ENCODE measurements at places on chromosomes 12 and 14.
A peak's percentile ranks its signal among the peaks of the same experiment; 100 is the strongest.

DNA sequence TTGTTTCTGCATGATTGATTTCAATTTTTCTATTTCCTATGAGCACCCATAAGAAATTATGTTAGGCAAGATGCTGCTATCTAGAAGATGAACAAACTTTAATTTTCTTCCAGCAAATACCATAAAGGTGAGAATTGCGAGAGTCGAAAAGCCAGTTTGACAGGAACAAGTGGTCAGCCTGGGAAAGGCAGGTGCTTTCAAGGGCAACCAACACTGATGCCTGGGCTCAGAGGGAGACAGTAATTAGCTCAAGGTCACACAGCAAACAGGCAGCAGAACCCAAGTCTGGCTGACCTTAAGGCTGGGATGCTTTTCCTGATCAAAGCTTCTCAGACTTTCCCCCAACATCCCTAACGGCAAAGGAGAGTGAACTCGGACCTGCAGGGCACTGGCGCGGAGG, 6.8 kb upstream of the OTUB2 start:
- DNase-seq = no peak

GRCh38 chr12:13777374-13777773, 204.0 kb downstream of the GRIN2B start:
- DNase-seq = no peak

- no peak for DNase-seq
Observed at GRCh38 chr14:90642244-90642717, 173.9 kb downstream of the TTC7B start.

DNA sequence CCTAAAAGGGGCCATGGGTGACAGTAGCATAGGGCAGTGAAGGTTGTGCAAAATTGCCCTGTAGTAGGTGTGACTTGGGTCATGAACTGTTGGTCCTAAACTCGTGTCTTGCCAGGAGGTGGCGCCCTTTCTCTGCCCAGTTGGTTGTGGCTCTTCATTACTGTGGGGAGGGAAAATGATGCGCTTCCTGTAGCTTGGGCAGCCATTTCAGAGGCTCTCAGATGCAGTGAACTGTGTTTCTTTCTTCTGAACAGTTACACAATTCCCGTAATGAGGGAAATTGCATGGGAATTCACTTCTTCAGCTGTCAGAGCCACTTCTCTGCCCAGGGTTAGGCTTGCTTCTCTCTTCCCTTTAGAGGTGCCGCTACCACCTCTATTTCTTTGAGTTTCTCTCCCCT, 148.1 kb upstream of the NRXN3 start:
- DNase-seq = no peak

DNA sequence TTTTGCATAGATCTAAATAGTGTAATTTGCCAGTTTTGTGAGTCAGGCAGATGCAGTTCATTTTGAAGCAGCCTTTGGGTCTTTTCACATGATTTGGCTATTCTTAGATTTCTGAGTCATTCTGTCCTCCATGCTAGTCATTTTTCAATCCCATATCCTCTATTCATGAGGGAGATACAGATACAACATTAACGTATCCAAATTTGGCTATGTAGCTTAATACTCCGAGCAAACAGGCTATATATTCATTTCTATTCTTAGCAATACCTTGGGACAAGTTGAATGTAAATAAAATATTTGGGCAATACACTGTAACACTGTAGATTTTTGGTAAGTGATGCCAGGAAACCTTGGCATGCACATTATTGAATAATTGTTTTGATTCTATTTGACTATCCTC, 270.7 kb upstream of the PDE3A start:
- no peak for DNase-seq

GRCh38 chr14:66716227-66716626, 208.3 kb downstream of the GPHN start:
- no peak for DNase-seq

DNA sequence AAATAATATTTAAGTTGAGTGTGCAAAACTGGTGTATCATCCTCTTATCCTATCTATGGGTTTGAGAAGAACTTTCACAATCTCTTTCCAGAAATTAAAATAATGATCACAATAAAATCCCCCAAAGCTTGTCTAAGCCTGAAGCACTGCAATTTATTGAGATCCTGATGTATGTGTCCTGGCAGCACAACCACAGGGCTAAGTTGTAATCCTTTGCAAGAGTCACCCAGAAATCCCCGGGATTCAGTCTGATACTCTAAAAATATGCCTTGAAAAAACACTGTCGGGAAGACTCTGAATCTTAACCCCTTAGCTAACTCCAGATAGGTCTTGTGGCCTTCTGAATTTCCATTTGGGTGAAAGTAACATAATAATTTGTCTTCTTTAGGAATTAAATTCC, 40.3 kb upstream of the STXBP6 start:
- DNase-seq = no peak

GRCh38 chr12:13586361-13586760, 389.8 kb downstream of the EMP1 start:
- DNase-seq = no peak

GRCh38 chr14:33587791-33588190, 363.1 kb downstream of the EGLN3 start:
- DNase-seq = no peak

DNA sequence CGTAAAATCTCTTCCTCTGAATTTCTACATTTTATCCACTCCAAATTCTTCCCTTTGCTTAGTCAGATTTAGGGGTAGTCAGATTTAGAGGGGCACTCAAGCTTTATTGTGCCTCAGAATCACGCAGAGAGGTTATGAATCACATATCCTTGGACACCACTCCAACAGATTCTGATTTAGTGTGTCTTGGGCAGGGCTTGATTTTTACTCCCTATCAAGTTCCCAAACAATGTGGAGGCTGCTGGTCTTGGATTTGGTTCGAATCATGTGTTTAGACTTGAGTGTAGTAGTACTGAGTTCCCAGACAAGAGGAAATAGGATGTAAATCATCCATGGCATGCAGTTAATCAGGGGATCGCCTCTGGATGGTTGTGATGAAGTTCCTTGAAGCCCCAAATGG, 298.1 kb upstream of the CLEC14A start:
- no peak for DNase-seq

DNA sequence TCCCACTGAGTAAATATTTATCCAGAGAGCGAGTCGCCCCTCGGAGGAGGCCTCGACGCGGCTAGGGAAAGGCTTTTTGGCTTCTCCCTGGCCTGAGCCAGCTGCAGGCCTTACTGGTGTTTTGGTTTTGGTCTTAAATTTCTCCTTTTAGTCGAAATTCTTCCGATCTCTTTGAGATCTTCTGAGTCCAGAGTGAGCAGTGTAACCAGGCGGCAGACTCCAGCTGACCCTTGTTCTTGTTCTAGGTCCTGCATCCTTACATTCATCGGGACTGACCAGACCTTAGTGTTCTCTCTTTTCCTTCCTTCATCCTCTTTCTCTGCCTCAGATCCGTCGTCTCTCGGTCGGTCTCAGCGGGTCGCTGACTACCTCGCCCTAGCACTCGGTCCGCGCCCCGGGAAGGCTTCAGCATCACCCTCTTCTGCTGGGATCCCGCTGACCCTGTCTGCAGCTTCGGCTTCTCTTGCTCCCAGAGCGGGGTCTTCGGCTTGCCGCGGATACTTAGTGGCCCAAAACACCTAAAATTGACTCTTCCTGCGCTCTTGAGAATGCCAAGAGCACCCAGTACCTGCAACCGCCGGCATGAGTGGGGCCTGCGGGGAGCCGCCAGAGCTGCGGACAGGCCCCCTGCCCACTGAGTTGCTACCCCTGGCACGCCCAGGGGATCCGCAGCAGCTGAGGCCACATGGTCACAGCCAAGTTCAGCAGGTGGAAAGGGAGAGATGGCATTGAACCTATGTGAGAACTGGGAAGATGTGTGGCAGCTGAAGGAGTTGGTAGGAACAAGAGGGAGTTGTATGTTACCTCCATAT, 2.4 kb upstream of the PAX9 start:
- DNase-seq = no peak

GRCh38 chr12:32821710-32822109, 66.0 kb upstream of the YARS2 start:
- no peak for DNase-seq

DNA sequence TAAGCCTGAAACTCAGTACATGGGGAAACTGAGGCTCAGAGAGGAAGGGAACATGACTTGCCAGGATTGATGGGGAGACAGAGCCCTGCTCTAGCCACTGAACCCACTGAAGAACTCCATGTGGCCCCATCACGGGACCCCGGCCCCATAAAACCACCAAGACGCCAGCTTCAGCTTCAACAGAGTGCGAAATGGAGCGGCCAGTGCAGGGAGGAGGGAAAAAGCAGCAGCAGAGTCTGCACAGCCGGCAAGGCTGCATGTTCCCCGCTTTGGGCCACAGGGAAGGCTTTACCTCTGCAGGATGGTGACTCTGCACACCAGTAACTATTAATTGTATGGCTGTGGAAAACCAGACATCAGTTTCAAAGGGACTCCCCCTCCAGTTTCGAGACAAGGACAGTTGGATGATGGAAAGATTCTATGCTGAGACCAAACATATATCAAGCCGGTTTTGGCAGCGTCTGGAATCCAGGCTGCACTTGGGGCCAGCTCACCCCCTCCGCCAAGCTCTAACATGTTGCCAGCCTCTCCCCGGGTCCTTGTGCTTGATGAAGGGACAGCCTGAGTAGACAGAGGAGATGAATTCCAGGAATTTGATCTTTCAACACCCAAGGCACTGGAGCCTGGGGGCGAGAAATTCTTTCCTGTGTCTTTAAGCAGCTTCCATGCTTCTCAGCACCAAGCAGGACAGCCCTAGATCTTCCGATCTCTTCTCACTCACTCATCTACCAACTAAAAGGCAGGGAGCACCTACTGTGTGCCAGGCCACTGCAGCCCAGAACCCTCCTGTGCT, 55.7 kb upstream of the BCL11B start:
- no peak for DNase-seq

- DNase-seq = no peak
Observed at GRCh38 chr14:104582662-104583061, 3.1 kb downstream of the C14orf180 start.

- DNase-seq = no peak
Observed at GRCh38 chr12:92933606-92934005, 4.5 kb upstream of the EEA1 start.

GRCh38 chr12:48003226-48004052, 837 bp downstream of the COL2A1 start:
- DNase-seq = peak; percentile 20

Data from CD4-positive, alpha-beta memory T cell (primary cell).